ENCODE measurements at places on chromosomes 6 and 20. TPM values are rescaled to one million over a fixed set of nuclear protein-coding genes. Genes with fewer than 3 reads are reported as not detected.

The IFNGR1 gene
- polyA plus RNA-seq: 110 TPM

The TSPO2 gene
- not detected for polyA plus RNA-seq

The FAM217A gene
- not detected for polyA plus RNA-seq

The RBPJL gene
- not detected for polyA plus RNA-seq
